Lower lobe of right lung (tissue), 2 donors: ENCODE measurements at places on chromosomes 5 and 9. TPM values are rescaled to one million over a fixed set of nuclear protein-coding genes. Genes with fewer than 3 reads are reported as not detected.

DNA sequence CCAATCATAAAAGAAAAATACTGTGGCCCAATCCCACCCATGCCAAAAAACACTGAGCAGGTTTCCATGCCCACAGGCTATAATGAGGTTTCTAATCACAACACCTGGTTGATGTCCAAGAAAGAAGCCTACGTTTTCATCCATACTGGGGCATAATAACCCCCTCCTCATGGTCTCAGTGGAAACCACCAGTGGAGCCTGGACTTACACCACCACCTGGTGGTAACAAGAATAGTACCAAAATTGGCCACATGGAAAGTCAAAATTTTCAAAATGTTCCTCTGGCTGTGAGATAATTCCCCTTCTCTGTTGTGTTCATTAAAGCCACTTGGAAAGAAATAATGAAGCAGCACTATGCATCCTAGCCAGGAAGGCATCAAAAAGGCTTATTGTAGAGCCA, 687.3 kb upstream of the ST8SIA4 start:
- H3K27me3 ChIP-seq = no peaks in the 10 kb centered on the region
- no peak for DNase-seq
- H3K4me1 ChIP-seq = no peaks in the 10 kb centered on the region
- no peak overlapping the region for H3K27ac ChIP-seq
- no peaks in the 10 kb centered on the region for H3K36me3 ChIP-seq

DNA sequence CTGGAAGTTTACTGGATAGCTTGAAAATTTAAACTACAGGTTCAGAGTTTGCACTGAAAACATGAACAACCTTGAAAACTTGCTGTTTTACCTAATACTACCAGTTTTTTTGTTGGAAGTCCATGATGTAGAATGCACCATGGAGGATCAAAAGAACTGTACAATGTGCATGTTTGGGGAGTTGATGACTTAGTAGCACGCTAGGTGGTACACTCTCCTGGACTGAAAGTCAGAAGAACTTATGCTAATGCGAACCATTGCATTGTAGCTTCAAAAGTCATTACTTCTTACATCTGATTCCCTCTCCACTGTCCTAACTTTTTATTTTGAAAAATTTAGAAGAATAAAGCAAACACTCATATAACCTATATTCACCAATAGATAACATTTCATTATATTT, 211.0 kb downstream of the OSTF1 start:
- H3K36me3 ChIP-seq = no peaks in the 10 kb centered on the region
- no peak for DNase-seq
- H3K27ac ChIP-seq = no peak overlapping the region

- H3K4me1 ChIP-seq = no peaks in the 10 kb centered on the region
- H3K36me3 ChIP-seq = no peaks in the 10 kb centered on the region
- H3K4me3 ChIP-seq = no peak overlapping the region
- DNase-seq = no peak
Observed at GRCh38 chr5:1270426-1270825, 24.4 kb downstream of the TERT start.

DNA sequence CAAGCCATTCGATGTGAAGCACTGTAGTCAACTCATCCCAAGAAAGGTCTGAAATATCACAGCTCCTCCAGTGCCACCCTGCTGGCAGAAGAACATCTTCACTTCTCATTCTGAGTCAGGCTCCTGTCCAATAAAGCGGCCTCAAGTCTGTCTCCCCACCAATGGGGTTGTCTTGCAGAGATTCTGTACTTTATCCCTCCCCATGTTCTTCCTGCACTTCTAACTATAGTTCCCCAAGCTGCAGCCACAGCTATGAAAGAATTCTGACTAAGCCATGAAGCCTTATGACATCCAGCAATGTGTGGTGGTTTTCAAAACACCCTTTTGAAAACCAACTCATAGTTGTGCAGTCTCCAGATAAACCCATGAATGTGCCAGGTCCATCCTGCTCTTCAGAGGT, 6.8 kb downstream of the MACROH2A1 start:
- no peak for DNase-seq
- H3K4me1 ChIP-seq = peaks cover 94% of the 10 kb centered on the region
- no peaks in the 10 kb centered on the region for H3K27me3 ChIP-seq
- peaks cover 24% of the 10 kb centered on the region for H3K36me3 ChIP-seq
- no peak overlapping the region for H3K4me3 ChIP-seq

- H3K4me1 ChIP-seq = no peaks in the 10 kb centered on the region
- no peaks in the 10 kb centered on the region for H3K27me3 ChIP-seq
- H3K4me3 ChIP-seq = no peak overlapping the region
- no peak for DNase-seq
- H3K36me3 ChIP-seq = peaks cover 6% of the 10 kb centered on the region
Observed at GRCh38 chr5:119250946-119251901, 104.6 kb upstream of the TNFAIP8 start.

The CDKN2A gene
- total RNA-seq = 8.4 TPM

DNA sequence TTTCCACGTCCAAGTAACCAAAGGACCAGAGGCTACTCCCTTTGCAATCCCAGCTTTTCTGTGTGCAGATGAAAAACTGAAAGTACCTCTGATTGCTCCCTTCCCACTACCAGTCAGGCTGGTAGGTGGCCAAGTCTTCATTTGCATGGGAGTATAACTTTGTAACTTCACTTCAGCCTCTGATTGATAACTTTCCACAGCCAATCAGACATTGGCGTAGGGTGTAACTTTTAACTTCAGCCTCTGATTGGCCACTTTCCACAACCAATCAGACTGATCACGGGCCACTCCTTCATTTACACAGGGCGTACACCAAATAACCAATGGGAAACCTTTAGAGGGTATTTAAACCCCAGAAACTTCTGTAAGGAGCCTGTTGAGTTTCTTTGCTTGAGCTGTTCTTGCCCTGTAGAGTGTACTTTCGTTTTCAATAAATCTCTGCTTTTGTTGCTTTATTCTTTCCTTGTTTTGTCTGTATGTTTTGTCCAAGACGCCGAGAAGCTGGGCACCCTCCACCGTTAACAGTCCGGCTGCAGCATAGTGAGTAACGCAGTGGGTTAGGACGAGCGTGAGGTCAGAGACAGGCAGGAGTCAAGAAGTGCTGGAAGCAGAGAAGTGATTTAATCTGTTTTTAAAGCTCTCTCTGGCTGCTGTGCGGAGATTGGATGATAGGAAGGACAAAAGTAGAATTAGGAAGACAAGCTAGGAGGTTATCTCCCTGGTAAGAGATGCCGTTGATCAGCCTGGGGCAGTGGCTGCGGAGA, 3.5 kb upstream of the EXOSC2 start:
- no peaks in the 10 kb centered on the region for H3K27me3 ChIP-seq
- H3K36me3 ChIP-seq = no peaks in the 10 kb centered on the region
- H3K4me3 ChIP-seq = peak overlapping the region; percentile 48
- peak overlapping the region; percentile 80 for H3K27ac ChIP-seq
- peaks cover 23% of the 10 kb centered on the region for H3K4me1 ChIP-seq
